ENCODE measurements at places on chromosomes 1 and 21. TPM values are rescaled to one million over a fixed set of nuclear protein-coding genes. Genes with fewer than 3 reads are reported as not detected.

Gene GADD45A
- 15.6 TPM for total RNA-seq

Gene TFF1
- total RNA-seq: not detected

Gene HNRNPCL2
- total RNA-seq: not detected

Gene PODN
- 0.17 TPM for total RNA-seq

Gene ZFP69
- total RNA-seq: 4.3 TPM

Gene FMO5
- total RNA-seq: 0.34 TPM

Gene DEPDC1
- 36.7 TPM for total RNA-seq

DNA sequence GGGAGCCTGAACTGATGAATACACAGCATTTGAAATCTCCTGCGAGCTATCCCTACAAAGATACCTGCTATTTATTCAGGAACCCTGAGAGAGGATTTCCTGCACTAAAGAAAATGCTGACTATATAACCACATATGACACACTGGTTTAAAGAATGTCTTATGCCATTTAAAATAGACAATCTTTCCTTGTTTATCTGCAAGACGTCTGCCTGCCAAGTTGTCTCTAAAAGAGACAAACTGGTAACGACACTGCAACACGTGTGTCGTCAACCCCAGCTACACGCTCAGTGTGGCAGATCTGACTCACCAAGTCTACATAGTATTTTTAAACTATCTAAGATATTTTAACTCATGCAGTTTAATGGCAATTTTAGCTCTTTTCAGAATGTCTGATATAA is 42.7 kb downstream of the APP start:
- no peak for DNase-seq

GRCh38 chr1:236057546-236057945 is 7.3 kb downstream of the NID1 start:
- no peak for DNase-seq

- no peak for DNase-seq
These were observed 567.6 kb downstream of the MRPL39 start for GRCh38 chr21:25039461-25040380.

GRCh38 chr1:61124696-61125095 is 42.3 kb downstream of the NFIA start:
- no peak for DNase-seq

GRCh38 chr1:15273274-15273673 is 26.3 kb downstream of the FHAD1 start:
- DNase-seq: no peak

- no peak for DNase-seq
These were observed 11.1 kb upstream of the RAB42 start for GRCh38 chr1:28580722-28581530.

- DNase-seq: no peak
These were observed 221.4 kb downstream of the HLX start for GRCh38 chr1:221100611-221101010.

- DNase-seq: no peak
These were observed 194.8 kb upstream of the HMCN1 start for GRCh38 chr1:185539277-185539943.

- no peak for DNase-seq
These were observed 784.5 kb downstream of the BRINP3 start for GRCh38 chr1:189693140-189693539.

DNA sequence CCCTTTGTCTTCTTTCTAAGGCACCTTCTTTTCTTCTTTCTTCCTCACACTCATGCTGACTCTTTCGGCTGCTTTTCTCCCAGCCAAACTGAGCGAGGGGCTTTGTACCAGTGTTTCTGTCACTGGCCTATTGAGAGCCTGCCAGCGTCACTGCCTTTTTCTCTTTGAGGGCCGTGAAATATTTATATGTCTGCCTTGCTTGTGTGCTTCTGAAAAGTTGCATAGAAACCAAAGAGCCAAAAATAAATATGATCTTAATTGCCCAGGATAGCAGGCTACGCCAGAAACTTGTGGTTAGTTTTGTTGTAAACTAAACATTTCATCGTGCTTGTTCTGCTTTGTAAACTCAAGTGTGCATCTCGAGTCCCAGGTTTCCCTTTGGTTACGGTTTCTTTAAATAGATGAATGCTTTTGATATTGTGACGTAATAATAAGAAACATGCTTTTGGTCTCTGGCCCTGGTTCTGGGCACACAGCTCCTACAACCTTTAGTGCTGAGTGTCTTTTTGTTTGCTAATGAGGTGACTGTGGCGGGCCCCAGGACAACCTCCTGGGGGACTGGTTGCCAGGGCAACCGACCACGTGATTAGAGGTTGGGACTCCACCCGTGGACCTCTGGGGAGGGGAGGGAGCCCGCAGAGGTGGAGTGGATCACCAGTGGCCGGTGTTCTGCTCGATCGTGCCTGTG is 10.8 kb downstream of the SLC37A1 start:
- no peak for DNase-seq

DNA sequence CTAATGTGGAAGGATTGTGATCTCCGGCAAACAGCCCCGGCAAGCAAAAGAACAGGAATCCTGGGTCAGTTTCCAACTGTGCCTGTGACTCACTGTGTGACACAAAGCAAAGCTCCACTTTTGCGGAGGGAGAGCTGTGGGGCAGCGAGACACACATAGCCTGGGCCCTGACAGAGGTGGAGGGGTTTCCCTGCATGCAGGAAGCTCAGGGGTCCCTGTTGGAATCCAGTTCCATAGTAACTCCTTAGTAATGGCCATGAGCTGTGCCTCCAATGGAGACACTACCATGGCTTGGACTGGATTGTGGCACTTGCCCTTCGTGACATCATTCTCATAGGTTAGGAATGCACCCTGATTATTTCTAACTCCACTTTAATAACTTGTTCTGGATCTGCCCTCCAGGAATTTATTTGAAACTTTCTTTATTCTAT is 47.0 kb upstream of the ATF3 start:
- DNase-seq: no peak

DNA sequence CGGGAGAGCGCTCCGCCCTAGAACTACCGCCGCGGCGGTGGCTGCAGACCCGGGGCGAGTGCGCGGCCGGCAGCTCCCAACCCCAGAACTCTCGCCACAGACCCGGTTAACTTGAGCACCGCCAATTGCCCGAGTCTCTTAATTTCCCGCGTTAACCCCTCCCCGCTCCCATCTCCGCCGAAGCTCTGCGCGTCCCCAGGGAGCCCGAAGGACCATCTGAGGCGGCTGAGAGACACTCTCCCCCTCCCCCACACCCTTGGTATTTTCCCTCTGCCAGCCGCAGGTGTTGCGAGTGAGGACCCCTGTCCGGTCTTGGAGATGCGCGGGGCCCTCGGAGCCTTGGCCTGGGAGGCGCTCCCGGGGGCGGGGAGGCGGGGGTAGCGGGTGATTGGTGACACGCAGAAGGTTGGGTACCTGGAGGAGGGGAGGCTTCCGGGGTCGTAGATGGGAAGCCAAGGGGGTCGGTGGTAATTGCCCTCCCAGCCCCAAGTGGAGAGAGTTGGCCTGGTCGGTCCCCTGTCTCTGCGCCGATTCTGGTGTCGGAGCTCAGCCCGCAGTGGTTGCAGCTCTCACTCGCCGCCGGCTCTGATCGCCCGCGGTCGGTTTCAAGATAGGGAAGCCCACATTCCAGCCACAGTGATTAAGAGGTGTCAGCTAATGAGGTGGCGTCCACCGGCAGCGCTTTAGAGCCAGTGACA is 858 bp upstream of the SUSD4 start:
- DNase-seq: no peak

- DNase-seq: no peak
These were observed 144.0 kb upstream of the ADGRL4 start for GRCh38 chr1:79150576-79150975.

DNA sequence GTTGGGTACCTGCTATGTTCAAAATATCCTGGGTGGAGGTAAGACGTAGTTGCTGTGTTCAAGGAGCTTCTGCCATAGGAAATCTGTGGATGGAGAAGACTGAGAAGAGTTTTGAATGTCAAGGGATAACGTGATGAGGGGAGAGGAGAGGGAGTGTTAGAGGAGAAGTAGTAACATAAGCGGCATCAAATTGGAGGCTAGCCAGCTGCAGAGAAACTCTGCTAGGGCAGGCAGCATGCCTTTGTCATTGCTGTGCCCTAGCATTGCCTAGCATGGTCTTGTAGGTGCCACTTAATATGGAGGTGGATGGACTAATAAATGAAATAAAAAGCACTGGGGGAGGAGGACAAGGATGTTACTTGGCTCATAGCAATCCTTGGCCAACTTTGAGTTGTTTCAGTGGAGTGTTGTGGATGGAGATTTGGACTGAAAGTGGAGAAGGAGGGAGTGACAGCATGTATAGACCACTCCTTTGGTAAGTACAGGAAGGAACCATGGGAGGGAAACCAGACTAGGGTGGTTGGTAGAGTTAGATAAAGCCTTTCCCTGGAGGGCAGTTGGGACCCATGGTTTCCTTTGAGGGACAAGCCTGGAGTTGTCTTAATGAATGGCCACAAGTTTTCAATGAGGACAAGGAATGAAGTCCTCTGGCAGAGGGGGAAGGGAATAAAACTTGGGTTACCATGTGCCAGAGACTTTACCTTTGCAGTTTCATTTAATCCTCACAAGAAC is 6.3 kb downstream of the VANGL1 start:
- no peak for DNase-seq

DNA sequence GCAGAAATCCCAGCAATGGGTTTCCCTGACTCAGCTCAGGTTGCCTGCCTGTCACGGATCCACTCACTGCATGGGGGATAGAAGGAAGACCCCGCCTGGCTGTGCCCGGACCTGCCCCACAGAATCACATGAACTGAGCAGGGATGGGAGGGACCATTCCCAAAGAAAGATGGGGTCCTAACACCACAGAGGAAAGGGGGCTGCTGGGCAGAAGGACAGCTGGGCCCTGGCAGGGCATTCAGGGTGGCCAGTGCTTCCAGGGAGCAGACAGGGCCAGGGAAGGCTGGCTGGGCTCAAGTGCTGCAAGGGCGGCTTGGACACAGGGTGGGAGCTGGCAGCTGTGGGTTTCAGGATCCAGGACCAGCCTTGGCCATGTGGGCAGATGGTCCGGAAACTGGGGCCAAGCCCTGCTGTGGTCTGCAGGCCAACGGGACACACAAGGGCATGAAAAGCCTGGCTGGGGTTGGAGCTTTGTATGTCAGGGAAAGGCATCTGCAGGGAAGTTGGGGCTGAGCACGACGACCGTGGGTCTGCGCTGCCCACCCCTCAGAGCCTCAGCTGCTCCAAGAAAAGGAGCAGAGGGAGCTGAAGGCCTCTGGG is 723.9 kb downstream of the PTPRU start:
- no peak for DNase-seq

DNA sequence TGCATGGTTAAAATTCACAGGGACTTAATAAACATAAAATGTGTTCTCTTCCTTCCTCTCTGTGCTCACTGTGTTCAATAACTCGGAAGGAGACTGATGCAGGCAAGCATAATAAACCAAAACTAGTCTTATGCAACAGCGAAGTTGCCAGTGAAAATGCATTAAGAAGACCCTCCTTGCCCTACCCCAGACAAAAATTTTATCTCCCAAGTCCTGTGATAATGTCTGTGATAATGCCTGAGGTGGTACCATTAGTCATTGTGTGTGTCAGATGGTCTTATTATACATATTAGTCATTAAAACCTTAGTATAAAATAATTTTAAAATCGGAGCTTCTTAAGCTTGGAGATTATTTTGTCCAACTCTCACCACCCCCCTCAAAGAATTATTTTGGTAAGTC is 97.8 kb downstream of the NGF start:
- no peak for DNase-seq

DNA sequence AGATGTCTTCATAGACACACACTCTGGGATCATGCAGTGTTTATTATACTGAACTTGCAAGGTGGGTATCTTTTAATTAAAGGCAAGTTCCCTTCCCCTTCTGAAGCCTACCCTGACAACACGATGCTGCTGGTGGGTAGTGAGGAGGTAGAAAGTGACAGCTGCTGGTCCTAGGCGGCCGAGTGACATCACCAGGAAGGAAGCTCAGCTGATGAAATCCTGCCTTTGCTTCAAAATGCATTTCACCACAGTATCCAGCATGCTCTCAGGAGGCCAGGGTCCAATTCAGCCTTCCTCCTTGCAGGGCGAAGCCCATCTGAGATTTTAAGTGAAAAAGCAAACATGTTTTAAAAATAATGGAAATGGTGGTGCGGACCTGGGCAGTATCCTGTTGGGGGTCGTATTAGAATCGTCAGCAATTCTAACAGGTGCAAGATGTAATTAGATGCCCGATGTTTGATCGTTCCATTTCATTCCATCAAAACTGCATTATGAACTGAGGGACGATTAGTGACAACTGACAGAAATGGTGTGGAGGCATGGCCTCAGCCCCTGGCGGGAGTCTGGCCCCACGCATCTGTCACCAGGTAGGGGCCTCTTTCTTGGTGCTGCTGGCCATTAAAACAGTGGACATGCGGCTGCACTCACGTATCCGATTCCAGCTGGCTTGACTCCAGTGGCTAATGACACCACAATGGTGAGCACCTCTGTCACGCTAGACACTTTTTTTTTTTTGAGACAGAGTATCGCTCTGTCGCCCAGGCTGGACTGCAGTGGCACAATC is 324.8 kb upstream of the C1orf174 start:
- DNase-seq: no peak

GRCh38 chr1:67840449-67840848 is 7.2 kb upstream of the GNG12 start:
- DNase-seq: no peak

DNA sequence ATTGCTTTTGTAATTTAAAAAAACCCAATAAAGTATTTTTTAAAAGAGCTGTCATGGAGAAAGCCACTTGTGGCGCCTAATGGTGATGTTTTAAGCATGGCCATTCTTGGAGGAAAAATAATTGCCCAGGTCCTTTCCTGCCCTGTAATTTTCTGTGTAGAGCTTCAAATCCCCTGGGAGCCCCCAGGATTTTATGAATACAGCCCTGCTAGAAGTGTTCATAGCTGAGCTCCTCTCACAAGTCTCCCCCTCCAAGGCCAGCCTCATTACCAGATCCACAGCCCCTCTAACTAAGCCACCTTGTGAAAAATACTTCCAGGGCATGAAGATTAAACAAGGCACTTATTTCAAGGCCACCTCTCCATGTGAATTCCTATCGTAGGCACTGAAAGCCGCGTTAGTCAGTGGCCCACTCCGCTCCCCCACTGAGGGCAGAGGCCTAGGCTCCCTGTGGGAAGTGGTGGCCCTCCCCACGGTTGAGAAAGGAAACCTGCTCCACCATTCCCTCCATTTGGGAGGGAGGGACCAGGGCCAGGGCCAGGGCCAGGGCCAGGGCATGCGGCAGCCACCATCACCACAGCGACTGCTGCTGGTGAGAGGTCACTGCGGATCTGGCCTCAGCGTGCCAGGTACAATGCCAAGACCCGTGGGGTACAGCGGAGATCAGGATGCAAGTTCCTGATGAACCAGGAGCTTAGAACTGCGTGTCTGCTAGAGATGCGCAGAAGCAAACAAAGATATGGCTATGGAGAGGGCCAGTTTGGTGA is 83.1 kb downstream of the KCNN3 start:
- no peak for DNase-seq

- DNase-seq: no peak
These were observed 122.6 kb downstream of the ZNF644 start for GRCh38 chr1:90899263-90899662.

GRCh38 chr1:153801028-153801625 is 25.9 kb downstream of the SLC27A3 start:
- DNase-seq: no peak

- DNase-seq: no peak
These were observed 693 bp downstream of the RAB4A start for GRCh38 chr1:229271448-229272159.

GRCh38 chr1:47235806-47236205 is 3.8 kb upstream of the TAL1 start:
- DNase-seq: no peak

- DNase-seq: no peak
These were observed 805 bp downstream of the NRIP1 start for GRCh38 chr21:15063814-15064575.

GRCh38 chr1:2258996-2259395 is 30.9 kb downstream of the SKI start:
- DNase-seq: no peak
